ENCODE measurements at places on chromosomes 2 and 18.

DNA sequence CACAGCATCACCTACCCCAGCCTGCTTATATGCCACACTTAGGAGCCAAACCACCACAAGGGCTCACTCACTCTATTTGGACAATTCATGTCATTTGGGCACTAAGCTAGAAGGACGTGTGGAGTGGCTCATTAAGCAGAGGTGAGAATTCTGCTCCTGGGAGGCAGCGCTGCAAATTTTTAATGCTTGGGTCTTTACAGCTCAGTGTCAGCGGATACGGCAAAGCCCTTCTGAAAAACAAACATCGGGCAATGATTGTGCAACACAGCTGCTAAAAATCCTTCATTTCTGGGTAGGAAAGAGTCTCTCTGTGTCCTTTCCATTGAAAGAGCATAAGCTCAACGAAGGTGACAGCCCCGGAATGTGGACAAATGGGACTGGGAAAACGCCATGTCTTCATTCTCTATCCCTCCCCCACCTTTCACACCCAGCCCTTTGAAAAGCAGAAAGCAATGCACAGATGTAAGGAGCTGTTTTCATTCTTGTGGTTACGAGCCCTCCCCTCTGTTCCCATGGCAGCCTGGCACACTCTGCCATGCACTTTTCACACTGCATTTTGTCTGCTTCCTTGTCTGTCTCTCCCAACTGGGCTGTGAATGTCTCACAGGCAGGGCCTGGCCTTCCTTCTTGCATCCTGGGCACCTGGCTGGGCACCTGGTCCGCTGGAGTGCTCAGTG, 16.0 kb downstream of the TMEM177 start:
- no peak for DNase-seq

DNA sequence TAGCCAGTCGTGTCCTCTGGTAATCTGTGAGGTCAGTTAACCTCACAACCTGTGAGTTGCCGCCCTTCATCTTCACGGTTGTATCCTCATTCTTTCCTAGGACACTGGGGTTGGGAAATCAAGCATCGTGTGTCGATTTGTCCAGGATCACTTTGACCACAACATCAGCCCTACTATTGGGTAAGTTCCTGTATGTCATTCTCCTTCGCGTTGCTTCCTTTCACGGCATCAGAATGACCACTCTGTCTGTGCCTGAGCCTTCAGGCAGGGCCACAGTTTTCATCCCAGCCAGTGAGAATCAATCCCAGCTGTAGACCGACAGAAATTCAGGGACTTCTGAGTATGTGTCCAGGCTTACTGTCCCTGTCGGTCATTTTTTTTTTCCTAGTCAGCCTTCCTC, 67.1 kb downstream of the RAB31 start:
- DNase-seq: no peak

DNA sequence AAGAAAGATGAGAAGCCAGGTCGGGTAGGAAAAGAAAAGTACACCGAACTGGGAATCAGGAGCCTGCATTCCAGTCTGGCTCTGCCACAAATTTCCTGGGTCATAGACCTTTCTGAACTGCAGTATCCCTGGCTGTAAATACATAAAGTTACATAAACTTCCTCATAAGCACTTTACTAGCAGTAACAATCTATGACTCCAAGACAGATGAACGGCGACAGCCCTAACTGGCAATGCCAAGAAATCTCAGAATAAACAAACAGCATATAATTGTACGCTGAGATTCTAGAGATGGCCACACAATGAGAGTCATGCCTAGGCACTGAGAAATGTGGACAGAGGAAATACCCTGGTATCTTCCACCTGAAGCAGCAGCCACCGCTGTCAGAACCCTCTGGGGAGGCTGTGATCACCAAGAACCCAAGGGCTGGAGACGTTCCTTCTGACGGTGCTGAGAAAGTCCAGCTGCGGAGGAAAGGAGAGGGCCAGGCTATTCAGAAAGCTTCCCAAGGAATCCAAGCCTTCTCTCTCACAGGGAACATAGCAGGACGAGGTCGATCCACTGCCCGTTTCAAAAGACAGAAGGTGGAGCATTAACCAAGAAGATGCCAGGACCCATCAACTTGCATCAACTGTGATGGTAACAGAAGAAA, 89.3 kb upstream of the SLC66A3 start:
- DNase-seq: no peak

- DNase-seq: no peak
Measured at GRCh38 chr2:9979977-9980376, 28.5 kb downstream of the GRHL1 start.

DNA sequence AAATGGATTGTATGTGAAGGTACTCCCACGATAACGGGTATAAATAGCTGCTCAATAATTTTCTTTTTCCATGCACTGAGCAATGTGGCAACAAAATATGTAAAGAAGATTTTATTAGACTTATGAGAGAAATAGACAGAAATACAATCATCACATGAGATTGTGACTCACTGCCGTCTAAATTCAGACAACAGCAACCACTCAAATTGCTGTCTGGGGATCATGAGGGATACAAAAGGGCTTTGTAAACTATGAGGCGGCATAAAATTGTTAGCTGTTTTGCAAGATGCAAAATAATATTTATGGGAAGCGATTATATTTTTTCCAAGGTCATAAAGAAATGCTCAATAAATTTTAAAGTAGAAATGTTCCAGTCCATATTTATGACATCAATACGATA, 259.1 kb upstream of the AGAP1 start:
- no peak for DNase-seq

- no peak for DNase-seq
Measured at GRCh38 chr2:8300905-8301304, 381.0 kb upstream of the ID2 start.

DNA sequence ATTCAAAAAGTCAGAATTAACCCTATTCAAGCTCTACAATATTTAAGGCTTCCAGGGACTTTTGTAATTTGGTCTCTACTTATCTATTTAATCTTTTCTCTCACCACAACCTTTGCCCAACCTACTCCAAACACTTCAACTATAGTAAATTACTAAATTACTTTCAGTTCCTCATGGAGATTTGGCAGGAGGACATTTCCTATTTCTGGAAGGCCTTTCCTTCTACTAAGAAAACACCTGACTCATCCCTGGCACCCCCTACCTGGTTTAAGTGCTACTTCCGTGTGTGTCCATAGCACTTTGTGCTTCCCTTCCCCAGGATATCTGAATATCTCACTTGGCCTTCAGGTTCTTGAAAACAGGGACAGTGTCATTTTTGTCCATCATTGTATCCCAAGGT, 96.3 kb downstream of the UPP2 start:
- DNase-seq: no peak

- DNase-seq: no peak
Measured at GRCh38 chr2:85753035-85753524, 711 bp upstream of the ATOH8 start.

DNA sequence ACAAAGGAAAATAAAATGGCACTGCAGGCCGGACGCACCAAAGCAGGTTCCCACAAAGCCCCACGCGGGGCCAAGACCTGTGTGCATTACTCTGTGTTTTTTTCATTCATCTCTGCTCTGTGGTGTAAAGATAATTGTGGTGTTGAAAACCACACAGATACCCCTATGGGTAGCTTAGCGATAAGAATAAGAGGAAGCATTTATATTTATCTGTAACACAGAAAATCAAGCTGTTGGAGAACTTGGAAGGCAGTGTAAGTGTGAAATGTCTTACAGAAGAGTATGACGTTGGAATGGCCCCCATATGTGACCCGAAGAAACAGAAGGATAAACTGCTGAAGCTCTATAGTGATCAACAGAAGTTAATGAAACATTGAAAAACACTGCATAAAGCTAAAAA, 20.3 kb upstream of the MARCO start:
- no peak for DNase-seq

- DNase-seq: no peak
Measured at GRCh38 chr2:216690853-216691741, 4.3 kb downstream of the IGFBP5 start.

DNA sequence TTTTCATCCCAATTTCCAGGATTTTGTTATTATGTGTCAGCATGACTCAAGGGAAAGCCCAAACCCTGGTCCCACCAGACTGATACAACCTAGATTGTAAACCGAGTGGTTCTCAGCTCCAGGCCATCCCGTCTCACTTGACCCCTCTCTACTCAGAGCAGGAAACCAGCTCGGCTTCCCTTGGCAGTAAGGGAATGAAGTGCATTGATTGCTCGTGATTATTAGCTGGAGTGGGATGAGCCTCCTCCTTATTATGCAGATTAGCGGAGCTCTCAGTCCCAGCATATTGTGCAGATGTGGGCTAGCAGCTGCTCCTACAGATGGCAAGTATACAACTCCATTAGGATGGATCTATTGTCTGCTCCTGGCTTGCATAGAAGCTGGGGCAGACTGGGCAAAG, 167.6 kb downstream of the LNPK start:
- no peak for DNase-seq
